ENCODE measurements at places on chromosomes 6 and 20. TPM values are rescaled to one million over a fixed set of nuclear protein-coding genes. Genes with fewer than 3 reads are reported as not detected.

Gene NKX2-2
- total RNA-seq = not detected

Gene MYCT1
- not detected for total RNA-seq

Gene RNF182
- total RNA-seq = 0.85 TPM

Gene FOXC1
- total RNA-seq = 3.5 TPM

Gene PRICKLE4
- total RNA-seq = 0.42 TPM

Gene TTBK1
- 0.03 TPM for total RNA-seq

Gene SLC32A1
- total RNA-seq = not detected

Gene PSORS1C2
- not detected for total RNA-seq

Gene PBOV1
- total RNA-seq = not detected

Gene HLA-DPA1
- total RNA-seq = not detected

Gene KIF25
- not detected for total RNA-seq

Gene SYCP2
- 0.28 TPM for total RNA-seq

Gene HLA-DMA
- 1.3 TPM for total RNA-seq

Gene SNAI1
- total RNA-seq = 0.04 TPM

Gene CHRNA4
- total RNA-seq = not detected

Gene NT5E
- total RNA-seq = 297 TPM

Gene RIMS4
- total RNA-seq = not detected

Gene SRSF6
- total RNA-seq = 82.6 TPM

Gene MAS1
- not detected for total RNA-seq

Gene ZSCAN16
- 1.3 TPM for total RNA-seq

Gene PACRG
- total RNA-seq = not detected

Gene FAM83D
- total RNA-seq = 51.8 TPM

Gene DCDC2
- total RNA-seq = 0.34 TPM

Gene ZNF311
- 3.3 TPM for total RNA-seq

Gene TREML2
- total RNA-seq = 0.17 TPM

Gene TPX2
- 126 TPM for total RNA-seq

Gene NOTCH4
- 0.31 TPM for total RNA-seq

Gene SLC22A16
- not detected for total RNA-seq

Gene PRKN
- 0.25 TPM for total RNA-seq

Gene TNFRSF21
- total RNA-seq = 100 TPM

Gene SIRPD
- total RNA-seq = not detected

Gene RIPPLY2
- total RNA-seq = 1.8 TPM

Gene DSN1
- 22.6 TPM for total RNA-seq

Gene OR2B6
- not detected for total RNA-seq

Gene SAMD10
- 1.7 TPM for total RNA-seq

Gene SLC17A9
- 0.34 TPM for total RNA-seq

Gene RGS17
- 0.32 TPM for total RNA-seq

Gene SALL4
- 0.32 TPM for total RNA-seq

Data from foreskin keratinocyte (primary cell).